ENCODE measurements at places on chromosomes 1 and 21.
A peak's percentile ranks its signal among the peaks of the same experiment; 100 is the strongest.

DNA sequence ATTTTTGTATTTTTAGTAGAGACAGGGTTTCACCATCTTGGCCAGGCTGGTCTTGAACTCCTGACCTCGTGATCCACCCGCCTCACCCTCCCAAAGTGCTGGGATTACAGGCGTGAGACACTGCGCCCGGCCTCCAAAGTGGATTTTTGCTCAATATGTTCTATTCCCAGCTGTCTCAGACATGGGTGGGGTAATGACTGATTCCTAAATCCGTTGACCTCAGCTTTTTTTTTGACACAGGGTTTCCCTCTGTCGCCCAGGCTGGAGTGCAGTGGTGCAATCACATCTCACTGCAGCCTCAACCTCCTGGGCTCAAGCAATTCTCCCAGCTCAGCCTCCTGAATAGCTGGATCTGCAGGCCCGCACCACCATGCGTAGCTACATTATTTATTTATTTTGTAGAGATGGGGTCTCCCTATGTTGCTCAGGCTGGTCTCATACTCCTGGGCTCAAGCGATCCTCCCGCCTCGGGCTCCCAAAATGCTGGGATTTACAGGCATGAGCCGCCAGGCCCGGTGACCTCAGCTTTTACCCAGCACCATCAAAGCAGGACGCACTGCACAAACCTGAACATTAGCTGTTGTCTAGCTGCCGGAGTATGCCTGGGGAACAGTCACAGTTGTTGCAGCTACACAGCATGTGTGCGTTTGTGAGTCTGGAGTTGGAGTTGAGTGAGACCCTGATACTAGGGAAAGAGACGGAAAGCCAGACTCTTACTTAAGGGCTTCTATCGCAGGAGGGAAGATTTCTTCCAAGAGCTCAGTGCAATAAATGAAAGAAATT lies 43.7 kb upstream of the PSEN2 start:
- no peak for DNase-seq

GRCh38 chr1:224743608-224744164 lies 127.6 kb downstream of the CNIH3 start:
- no peak for DNase-seq

DNA sequence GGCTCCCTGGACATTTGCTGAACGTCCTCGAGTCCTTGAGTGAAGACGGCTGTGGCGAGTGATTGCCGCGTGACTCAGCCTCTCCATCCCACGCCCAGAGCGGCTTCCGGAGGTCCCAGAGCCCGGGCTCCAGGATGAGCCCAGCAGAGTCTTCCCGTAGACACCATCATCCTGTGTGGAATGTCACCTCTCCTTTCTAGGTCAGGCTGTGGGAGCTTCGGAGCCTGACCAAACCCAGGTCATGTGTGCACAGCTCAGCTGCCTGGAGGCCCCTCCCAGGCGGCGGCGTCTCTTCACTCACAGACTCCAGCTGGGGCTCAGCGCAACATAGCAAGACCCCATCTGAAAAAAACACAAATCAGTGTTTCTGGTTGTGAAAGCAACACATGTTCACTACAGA lies 38.2 kb downstream of the PRKCZ start:
- DNase-seq, result no peak

GRCh38 chr1:150507912-150508864 lies at the start of gene ECM1:
TSS of gene ECM1 (plus strand) at chr1:150508109. CDS start at chr1:150508210, 101 bp downstream.
- peak; percentile 85 for DNase-seq

- no peak for DNase-seq
Measured at GRCh38 chr1:231070758-231071444, 30.8 kb upstream of the FAM89A start.

GRCh38 chr1:159957824-159958268 lies 3.8 kb upstream of the SLAMF9 start:
- no peak for DNase-seq

DNA sequence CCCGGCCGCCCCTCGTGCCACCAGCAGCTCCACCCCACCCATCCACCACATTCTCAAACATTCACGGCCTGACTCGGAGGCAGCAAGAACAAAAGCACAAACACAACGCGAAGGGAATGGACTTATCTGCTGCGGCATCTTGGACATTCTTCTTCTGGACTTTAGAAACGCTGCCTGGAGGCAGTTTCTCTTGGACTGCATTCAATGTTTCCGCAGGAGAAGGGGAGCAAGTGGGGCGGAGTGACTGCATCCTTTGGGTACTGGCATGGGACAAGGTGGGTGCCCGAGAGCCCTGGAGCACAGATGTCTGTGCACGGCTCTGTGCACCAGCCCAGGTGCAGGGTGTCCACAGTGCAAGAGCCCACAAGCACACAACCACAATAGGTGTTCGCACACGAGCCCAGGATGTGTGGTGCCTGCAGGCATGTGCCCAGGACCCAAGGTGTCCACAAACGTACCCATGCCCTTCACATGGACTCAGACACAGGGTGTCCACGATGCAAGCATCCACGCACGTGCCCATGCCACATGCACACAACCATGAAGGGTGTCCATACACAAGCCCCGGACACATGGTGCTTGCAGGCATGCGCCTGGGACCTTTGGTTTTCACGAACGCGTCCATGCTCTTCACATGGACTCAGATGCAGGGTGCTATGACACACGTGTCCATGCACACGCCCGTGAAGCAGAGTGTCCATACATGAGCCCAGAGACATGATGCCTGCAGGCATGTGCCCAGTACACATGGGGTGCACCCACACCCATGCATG lies 53.6 kb downstream of the WNT9A start:
- no peak for DNase-seq

DNA sequence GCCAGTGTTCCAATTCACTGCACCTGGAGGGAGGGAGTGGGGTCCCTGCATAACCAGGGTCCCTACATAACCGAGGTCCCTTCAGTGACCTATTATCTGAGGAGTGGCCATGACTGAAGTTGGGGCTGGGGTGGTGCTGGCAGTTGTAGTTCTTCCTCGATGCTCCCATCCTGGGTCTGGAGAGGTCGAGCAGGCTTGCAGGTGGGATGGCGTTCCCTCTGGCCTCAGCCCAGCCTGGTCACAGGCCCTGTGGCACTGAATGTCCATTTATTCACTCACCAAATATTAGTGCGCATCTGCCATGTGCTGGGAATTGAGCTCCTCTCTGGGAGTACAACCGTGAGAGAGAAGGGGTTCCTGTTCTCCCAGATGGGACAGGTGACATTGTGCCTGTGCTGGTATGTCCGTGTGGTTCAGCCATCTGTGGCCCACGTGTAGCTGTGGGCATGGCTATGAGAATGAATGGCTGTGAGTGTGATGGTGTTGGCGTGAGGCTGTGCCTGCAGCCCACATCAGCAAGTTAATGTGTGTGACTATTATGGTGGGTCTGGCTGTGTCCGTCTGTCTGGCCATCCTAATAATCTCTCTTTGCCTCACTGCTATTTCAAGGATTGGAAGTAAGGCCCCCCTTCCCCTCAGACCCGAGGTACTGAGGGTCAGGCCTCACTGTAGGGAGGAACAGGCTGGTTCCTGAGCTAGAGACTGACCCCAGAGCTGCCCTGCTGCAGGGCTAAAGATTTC lies 3.9 kb upstream of the SLC6A9 start:
- DNase-seq, result no peak

DNA sequence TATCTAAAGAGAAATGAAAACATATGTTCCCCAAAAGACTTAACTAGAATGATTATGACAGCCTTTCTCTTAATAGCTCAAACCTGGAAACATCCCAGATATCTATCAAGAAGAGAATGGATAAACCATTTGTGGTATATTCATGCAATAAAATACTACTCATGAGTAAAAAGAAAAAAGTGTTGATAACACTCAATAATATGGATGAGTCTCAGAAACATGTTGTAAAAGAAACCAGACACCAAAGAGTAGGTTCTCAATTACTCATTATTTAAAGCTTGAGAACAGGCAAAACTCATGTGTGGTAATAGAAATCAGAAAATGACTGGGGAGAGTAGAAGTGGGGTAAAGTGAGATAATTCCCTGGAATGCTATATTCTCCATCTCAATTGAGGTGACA lies 154.1 kb downstream of the PHTF1 start:
- no peak for DNase-seq

GRCh38 chr1:7383671-7384520 lies 387.2 kb upstream of the VAMP3 start:
- DNase-seq, result no peak

GRCh38 chr1:193706766-193707165 lies 520.4 kb upstream of the B3GALT2 start:
- DNase-seq, result no peak

GRCh38 chr1:220219865-220220698 lies 52.2 kb downstream of the RAB3GAP2 start:
- no peak for DNase-seq

Measured in RWPE1 (cell line).